ENCODE measurements at places on chromosomes 2 and 18.

DNA sequence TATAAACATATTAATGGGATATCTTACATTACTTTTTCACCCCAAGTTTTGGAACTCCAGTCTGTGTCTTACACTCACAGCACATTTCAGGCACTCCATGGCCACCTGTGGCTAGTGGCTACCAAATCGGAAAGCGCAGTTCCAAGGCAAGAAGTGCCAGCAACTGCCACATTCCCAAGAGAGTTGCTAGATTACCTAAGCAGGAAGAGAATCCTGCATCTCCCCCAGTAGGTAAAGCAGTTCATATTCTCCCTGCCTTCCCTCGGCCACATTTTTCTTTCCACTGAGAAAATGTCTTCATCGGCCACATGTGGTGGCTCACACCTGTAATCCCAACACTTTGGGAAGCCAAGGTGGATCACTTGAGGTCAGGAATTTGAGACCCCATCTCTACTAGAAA, 62.8 kb downstream of the MEX3C start:
- no peak for DNase-seq

- DNase-seq = no peak
Measured at GRCh38 chr2:35495182-35495581, 860.4 kb upstream of the CRIM1 start.

- DNase-seq = no peak
Measured at GRCh38 chr2:231409776-231410175, 14.3 kb downstream of the B3GNT7 start.

DNA sequence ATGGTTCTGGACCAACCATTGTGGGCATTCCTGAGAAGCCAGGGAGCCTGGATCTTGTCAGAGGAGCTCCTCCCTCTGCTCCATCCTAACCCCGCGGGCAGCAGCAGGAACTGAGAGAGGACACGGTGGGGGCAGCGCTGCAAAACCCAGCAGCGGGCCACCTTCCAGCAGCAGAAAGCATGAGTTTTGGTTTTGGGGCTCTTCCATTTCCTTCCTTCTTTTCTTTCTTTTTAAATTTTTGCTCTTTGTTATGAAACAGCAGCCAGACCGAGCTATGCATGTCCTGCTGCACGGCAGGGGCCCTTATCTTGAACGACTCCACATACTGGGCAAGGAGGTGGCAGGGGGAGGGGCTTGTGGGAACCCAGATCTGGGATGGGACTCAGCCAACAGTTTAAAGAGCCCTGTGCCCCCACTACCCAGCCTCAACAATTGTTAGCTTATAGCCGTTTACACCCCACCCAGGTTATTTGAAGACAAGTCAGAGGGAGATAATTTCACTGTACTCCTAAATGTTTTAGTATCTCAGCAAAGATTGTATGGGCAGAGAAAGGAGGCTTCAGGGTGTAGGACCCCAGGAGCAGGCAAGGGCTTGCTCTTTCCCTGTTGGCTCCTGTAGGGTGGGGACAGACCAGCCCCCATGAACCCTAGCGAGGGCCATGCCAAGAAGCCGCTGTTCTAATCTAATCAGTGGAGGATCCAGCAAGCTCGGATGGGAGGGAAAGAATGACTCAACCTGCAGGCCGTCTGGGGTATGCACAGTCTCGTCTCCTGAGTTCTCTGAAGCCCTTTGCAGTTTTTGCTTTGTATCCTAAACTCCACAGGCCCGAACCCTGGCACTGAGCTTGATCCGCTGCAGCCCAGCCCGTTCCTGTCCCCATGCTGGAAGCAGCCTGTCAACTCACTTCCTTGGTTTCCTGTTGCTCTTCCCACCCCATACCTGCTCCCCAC, 75.3 kb downstream of the LRRFIP1 start:
- DNase-seq = no peak

DNA sequence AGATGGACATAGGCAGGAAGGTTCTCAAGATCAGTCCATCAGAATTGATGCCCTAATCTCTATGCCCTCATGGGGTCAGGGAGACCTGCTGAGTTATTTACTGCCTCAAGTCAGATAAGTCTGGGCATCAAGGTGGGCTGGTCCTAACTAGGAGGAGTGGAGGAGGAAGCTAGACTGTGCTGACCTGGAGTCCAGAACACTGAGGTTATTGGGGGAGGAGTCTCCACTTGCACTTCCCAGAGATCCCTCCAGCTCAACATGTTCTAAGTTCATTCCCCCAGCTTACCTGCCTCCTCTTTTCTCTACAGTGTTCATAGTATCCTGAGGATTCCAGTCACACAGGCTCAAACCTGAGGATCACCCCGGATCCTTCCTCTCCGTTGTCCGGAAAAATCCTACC, 19.3 kb downstream of the EVA1A start:
- DNase-seq = no peak

- DNase-seq = no peak
Measured at GRCh38 chr2:147665105-147665504, 179.7 kb upstream of the ACVR2A start.

DNA sequence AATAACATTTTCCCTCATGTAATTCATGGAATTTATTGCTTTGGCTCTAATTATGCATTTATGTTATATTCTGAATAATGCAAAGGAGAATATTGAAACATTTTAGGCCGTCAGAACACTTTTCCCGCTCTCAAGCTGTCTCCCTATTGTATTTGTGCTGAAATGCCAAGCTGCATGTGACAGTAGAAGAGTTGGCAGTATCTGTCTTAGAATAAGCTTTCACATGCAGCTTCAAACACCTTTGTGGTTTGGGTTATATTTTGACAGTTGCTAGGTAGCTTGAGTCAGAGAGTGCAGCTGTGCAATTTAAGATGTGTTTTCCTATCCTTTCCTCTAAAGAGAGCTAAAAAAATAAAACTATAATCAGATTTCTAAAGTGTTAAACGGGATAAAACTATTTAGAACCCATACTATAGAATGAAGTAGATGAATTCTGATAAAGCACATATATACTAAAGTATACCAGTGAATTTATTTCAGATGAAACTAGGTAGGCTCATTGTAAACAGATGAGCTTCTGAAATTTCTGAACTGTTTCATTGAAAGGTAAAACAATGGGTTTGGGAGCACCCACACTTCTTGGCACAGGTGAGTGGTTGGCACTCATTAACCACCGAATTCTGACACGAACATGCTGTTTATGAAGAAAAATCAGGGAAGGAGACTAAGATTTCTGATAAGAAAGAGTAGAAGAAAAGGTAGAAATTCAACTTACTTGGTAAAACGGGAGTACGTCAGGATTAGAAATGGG, 43.4 kb downstream of the PLCL1 start:
- no peak for DNase-seq

DNA sequence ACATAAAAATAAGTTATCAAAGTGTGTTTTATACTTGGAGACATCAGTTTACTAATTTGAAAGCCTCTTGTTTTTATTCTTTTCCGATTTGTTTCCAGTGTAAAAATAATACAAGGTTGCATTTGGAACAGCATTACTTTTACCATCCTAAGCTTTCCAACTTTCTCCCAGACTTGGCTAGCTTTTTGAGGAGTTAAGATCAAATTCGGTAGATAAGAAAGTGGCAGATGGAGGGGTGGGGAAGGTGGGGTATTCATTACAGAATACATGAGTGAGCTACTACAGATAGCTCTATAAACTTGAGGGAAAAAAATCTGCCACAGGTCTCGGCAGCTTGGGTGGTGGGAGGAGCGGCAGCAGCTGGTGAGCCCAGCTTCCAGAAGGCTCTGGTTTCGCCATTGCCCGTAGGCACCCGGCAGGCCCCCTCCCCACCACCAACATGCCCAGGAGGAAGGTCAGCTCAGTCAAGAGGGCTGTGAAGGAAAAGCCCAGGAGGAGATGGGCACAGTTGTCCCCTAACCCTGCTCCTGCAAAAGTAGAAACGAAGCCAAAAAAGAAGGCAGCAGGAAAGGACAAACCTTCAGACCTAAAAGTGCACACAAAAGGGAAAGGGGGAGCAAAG, 18.6 kb upstream of the RMC1 start:
- no peak for DNase-seq

- no peak for DNase-seq
Measured at GRCh38 chr2:196839574-196839973, 30.4 kb upstream of the C2orf66 start.

DNA sequence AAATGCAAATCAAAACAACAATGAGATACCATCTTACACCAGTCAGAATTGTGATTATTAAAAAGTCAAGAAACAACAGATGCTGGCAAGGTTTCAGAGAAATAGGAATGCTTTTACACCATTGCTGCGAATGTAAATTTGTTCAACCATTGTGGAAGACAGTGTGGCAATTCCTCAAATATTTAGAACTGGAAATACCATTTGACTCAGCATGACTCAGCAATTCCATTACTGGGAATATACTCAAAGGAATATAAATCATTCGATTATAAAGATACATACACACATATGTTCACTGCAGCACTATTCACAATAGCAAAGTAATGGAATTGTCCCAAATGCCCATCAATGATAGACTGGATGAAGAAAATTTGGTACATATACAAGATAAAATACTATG, 516.7 kb downstream of the ERBB4 start:
- no peak for DNase-seq

GRCh38 chr2:42084231-42084671, 36.4 kb downstream of the PKDCC start:
- no peak for DNase-seq

- DNase-seq = no peak
Measured at GRCh38 chr2:157840568-157841156, 35.5 kb downstream of the ACVR1 start.

DNA sequence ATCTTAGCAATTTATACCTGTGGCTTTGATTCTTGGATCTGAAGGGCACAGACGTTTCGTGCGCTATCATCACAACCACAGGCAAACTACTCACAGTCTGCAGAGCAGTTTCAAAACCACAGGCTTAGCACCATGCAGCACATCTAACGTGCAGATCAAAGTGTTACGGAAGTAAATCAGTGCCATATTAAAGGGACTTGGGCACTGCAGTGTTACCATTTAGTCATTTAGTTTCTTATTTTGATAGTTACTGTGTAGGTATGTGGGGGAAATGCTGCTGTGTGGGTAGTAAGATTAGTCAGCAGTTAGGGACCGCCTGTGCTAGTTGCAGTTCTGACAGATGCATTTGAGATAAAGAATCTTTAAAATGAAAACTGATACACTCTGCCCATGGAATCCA, 384.0 kb downstream of the NBAS start:
- DNase-seq = peak; percentile 30
